ENCODE measurements at places on chromosomes 13 and 19. TPM values are rescaled to one million over a fixed set of nuclear protein-coding genes. Genes with fewer than 3 reads are reported as not detected.

GTF2F1 gene
- 63.6 TPM for total RNA-seq

CCDC9 gene
- 6.2 TPM for total RNA-seq

LHB gene
- not detected for total RNA-seq

ALKBH7 gene
- total RNA-seq: 58.6 TPM

FAAP24 gene
- 3.1 TPM for total RNA-seq

KIR2DL3 gene
- not detected for total RNA-seq

TNFRSF19 gene
- 6.2 TPM for total RNA-seq

PROZ gene
- not detected for total RNA-seq

NKPD1 gene
- total RNA-seq: 0.56 TPM

CDX2 gene
- total RNA-seq: not detected

EDNRB gene
- 5.4 TPM for total RNA-seq

EFNB2 gene
- 1.2 TPM for total RNA-seq

PPM1N gene
- total RNA-seq: 0.96 TPM

EPS8L1 gene
- 0.56 TPM for total RNA-seq

GADD45GIP1 gene
- total RNA-seq: 13.5 TPM

WIZ gene
- 5.9 TPM for total RNA-seq

GPR12 gene
- not detected for total RNA-seq

IGSF23 gene
- total RNA-seq: 0.19 TPM

SYCN gene
- total RNA-seq: not detected

Data from regular cardiac myocyte (primary cell).